HT-29 (cell line): ENCODE measurements at places on chromosomes 13 and 19. TPM values are rescaled to one million over a fixed set of nuclear protein-coding genes. Genes with fewer than 3 reads are reported as not detected.

TGFBR3L gene
- total RNA-seq = not detected in 2 replicates

PNMA8A gene
- total RNA-seq = not detected in 2 replicates

C19orf18 gene
- not detected in 2 replicates for total RNA-seq

TEX26 gene
- total RNA-seq = not detected in 2 replicates

GRIK5 gene
- total RNA-seq = 0.21 TPM in 1 of 2 replicates, not detected in the other

DNA sequence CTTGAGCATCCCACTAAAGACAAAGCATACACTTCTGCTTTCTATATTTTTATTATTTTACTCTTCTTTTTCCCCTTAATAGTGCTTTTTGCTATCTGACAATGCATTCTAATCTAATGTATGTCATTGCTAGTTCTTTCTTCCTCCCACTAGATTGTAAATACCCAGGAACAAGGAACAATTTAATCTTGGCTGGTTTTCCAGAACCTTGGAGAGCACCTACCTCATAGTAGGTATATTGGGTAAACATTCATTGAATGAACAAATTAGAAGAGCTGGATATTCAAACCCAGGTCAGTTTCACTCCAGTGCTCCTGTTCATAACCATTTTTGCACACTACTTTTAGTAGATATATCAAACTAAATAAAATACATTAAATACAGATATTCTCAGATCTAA, 1617.6 kb upstream of the SLC10A2 start:
- DNase-seq = peak; percentile 27

GRCh38 chr13:24183741-24184182, 23.2 kb downstream of the SPATA13 start:
- DNase-seq = peak; percentile 69

GRCh38 chr13:97136418-97136817, 85.7 kb upstream of the MBNL2 start:
- DNase-seq = no peak

DNA sequence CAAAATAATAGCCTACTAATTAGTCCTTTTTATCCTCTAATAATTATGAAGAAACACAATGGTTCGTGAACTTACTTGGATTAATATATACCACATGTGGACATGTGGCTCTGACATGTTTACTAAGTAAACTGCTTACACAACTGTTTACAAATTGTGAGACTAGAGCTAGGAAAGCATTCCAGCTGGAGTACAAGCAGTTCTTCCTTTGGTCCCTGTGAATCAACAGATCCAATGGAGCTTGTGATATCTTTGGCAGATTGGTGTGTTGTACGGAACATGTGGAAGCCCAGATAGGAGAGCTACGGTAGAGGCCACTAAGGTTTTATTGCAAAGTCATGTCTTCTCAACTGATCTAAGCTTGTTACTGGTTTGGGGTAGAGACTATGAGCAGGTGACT, 145.5 kb upstream of the SPRY2 start:
- DNase-seq = no peak

- no peak for DNase-seq
Observed at GRCh38 chr13:44818428-44818827, 170.8 kb downstream of the NUFIP1 start.

GRCh38 chr13:51330791-51331190, 8.7 kb upstream of the SERPINE3 start:
- no peak for DNase-seq

DNA sequence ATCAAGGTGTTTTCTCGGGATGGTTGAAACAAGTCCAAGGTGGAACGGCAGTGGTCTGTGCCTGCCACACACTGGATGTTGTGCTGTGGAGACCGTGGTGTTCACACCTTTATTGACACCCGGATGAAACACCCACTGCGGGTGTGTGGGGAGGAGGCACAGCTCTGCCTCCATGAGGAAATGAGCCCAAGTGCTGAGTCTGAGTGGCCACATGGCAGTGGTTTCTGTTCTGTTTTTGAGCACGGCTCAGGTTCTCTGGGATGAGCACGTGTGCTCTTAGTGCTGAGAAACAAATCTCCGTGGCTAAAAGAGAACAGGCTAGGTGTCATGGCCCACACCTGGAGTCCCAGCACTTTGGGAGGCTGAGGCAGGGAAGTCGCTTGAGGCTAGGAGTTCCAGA, 29.5 kb downstream of the UPF1 start:
- DNase-seq = no peak
